NCI-H1092 (cell line): ENCODE measurements at places on chromosomes 7 and 10.

DNA sequence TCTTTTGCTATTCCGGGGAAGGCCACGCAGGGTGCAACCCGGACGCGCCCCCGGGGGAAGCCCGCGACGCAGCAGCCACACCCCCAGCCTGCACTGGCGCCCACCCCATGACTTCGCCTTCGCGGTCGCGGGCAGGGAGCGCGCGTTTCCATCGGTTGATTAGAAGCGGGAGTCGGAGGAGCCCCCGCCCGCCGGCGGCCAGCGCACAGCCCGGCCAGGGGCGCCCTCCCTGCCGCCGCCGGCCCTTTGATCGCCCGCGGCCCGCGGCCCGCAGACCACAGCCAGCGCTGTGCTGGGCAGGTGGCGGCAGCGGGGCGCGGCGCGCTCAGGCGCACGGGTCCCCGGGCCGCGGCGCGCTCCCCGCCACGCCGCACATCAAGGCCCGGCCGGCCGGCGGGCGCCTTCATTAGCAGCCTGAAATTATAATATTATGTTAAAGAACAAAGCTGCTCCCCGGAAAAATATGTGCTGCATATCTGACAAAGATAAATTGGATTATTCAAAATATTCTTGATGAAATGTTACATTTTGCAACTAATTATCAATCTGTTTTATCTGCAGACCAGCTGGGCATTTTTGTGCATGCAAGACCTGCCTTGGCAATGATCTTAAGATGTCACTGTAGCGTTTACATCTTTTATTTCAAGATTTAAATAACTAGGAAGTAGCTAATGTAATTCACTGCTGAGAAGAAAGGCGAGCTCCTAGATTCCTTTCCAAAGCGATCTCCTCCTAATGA, 160.7 kb upstream of the MKI67 start:
- no peak for DNase-seq

DNA sequence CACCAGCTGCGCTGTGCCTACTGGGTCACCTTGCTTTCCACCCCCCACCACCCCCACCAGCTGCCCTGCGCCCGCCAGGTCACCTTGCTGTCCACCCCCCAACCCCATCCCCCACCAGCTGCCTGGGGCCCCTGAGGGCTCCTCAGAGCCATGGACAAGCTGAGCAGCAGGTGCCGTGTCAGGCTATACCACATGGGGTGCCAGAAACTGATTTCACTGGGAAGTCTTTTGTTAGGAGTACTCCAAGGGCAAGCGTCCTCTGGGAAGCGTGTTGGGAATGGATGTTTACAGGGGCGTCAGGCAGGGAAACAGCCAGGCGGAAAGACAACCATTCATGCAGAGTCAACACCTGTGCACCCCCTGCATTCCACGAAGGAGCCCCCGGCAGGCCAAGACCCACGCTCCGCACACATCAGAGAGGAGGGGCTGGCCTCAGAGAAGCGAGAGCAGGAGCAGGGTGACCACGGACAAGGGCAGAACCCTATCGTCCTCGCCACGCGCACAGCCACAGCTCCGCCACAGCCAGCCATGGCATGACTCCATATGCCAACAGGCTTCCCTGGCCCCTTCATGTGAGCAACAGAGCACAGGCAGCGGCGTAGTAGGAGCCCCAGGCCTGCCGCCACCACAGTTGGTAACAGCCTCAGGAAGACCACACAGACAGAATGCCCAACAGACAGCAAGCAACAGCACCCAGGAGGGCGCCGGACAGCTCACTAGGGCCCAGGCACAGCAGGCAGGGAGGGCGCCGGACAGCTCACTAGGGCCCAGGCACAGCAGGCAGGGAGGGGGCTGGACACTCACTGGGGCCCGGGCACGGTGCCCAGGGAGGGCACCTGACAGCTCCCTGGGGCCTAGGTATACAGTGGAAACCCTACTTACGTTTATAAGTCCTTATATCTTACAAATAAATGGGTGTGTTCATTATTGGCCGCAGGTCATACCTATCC, 180.8 kb downstream of the MAD1L1 start:
- peak; percentile 87 for DNase-seq

GRCh38 chr10:21263263-21263803, 262.1 kb downstream of the SKIDA1 start:
- no peak for DNase-seq

- no peak for DNase-seq
Measured at GRCh38 chr10:7445474-7446185, 34.8 kb upstream of the SFMBT2 start.

DNA sequence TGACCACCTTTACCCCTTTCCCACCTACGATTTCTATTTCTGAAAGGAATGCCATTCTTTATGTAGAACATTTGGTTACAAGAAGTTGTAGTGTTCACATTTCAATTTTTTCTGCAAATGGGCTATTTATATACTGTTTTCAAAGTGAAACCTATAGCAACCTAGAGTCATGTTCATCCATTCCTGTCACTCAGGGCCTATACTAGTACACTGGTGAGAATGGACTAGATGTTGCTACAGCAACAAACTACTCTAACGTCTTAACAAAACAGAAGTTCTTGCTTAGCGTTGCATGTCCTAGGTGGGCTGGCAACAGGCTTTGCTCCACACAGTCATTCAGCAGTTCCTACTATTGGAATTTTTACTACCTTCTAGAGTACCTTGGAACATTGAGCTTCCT, 16.3 kb downstream of the CASD1 start:
- no peak for DNase-seq

DNA sequence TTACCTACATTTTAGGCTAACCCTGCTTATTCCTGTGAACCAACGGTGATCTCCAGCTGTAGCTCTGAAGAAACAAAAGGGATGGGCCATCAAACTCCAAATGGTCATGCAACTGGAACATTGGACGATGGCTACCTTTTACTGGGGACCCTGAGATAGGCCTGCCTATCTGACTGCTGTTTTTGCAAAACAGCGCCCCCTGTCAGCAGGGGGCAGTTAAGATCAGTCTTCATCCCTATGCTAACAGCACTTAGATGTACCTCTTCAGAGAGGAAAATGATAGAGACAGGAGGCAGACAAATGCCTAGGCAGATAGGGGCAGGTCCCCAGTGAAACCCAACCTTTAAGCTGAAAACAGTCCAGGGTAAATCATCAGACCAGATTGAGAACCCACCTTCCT, 1085.4 kb upstream of the SORCS1 start:
- no peak for DNase-seq

GRCh38 chr7:151676759-151677158, 157.1 kb upstream of the RHEB start:
- DNase-seq: no peak

- no peak for DNase-seq
Measured at GRCh38 chr7:24054236-24054635, 229.8 kb upstream of the NPY start.

DNA sequence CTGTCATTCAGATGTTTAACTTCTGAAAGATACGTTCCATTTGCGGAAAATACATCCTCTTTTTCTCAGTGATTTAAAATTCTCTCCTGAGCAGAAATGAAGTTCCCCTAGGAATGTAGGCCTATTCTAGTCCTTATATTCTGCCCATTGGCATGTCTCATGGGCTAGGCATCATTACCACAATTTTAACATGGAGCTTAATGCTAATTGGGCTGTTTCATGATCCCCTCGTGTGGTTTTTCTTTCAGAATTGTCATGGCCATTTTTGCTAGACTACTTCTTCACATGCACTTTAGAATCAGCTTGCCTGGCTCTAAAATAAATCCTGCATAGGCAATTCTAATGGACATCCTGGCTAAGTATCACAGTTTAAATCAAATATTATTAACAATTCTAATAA, 1.0 kb downstream of the TMEM176B start:
- DNase-seq: no peak

DNA sequence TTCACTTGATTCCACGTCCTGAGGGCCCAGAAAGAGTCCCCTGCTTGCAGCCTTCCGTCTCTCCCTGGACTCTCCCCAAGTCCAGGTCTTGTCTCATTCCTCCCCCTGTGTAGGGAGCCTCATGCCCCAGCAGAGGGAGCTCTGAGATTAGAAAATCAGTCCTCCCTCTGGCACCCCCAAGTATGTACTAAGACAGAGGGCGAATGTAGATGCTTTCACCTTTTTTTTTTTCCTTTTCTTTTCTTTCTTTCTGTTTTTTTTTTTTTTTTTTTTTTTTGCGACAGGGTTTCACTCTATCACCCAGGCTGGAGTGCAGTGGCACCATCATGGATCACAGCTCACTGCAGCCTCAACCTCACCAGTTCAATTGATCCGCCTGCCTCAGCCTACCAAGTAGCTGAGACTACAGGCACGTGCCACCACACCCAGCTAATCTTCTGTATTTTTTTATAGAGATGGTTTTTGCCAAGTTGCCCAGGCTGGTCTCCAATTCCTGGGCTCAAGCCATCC, 10.3 kb downstream of the SFXN3 start:
- peak; percentile 71 for DNase-seq

GRCh38 chr7:64811767-64812166, 17.5 kb downstream of the ZNF138 start:
- DNase-seq: no peak

GRCh38 chr10:76309741-76310587, 878.5 kb downstream of the LRMDA start:
- no peak for DNase-seq

DNA sequence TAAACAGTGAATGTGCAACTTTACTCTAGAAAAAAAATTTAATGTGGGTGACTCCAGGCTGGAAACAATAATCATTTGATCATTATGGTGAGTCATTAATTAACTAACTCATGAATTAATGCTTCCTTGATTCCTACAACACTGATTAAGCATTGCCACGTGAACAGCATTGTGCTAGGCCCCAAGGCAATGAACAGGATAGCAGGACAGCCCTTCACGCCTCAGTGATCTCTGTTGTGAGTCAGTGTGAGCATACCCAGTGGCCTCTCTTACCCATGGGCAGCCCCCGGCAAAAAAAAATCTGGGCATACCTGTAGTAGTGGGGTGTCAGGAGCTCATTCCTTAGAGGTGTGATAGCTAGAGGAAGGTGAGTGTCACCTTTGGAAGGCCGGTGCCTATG, 76.0 kb downstream of the DENND2A start:
- no peak for DNase-seq

GRCh38 chr7:155401231-155401630, 56.7 kb upstream of the EN2 start:
- no peak for DNase-seq

DNA sequence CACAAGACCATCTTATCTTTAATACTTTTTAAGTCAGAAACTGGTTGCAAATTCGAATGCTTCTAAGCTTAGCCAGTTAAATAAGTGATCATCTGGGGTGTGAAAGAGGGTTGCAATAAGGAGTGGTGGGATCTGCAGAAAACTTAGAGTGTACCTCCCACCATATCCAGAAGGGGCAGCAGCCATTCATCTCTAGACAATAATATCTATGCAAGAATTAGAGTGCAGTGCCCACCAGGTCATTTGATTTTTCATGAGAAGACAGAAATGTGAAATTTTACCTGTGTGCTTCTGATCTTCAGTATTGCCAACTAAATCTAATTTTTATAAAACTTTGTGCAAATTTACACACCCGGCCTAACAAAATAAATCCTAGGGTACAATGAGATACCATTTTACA, 127.2 kb upstream of the SP4 start:
- no peak for DNase-seq

GRCh38 chr7:36040679-36041078, 112.4 kb upstream of the EEPD1 start:
- DNase-seq: no peak

DNA sequence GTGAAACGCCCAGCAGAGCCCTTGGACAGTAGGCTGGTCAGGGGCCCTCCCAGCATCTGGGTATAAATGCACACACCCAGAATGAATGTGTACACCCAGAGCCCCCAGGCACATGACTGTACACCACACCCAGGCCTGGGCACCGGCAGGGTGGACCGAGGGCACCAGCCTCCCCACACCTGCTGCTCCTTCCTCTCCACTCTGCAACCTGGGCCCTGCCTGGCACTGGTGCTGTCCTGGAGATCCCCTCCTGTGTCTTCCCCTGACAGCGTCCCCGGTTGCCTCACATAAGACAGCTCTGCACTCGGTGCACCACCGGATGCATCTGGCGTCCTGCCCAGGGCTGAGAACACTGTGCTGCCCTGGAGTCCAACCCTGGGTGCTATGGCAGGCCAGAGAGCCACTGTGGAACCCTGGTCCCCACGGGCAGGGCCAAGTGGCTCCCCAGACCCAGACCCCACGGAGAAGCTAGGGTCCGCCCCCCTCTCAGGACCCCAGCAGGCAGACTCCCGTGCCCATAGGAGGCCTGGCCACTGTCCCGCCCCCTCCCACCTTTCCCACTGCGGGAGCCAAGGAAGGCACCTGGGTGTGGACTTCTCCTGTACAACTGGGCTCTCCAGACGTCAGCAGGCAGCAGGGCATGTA, 6.6 kb downstream of the RASGEF1A start:
- DNase-seq: no peak

GRCh38 chr7:16419859-16420258, 1.5 kb downstream of the CRPPA start:
- no peak for DNase-seq

- DNase-seq: no peak
Measured at GRCh38 chr10:128087884-128088709, 38.1 kb downstream of the MKI67 start.

DNA sequence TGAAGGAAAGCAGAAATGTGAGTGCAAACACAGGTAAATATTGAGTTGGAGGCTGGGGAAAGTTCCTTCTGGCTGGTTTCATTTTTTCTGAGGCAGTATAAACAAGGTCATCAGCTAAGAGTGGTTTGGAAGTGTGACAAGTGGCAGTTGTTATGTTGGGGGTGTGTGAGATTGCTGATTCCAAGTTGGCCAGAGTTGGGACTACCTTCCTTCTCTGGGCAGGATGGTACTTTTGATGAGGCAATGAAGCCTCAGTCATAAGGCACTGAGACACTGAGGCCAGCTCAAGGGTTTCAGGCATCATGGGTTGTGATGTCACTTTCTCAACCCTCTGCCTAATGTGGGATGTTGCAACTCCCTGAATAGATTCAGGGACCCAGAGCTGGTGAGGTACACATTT, 8.2 kb upstream of the PTTG1IP2 start:
- no peak for DNase-seq

DNA sequence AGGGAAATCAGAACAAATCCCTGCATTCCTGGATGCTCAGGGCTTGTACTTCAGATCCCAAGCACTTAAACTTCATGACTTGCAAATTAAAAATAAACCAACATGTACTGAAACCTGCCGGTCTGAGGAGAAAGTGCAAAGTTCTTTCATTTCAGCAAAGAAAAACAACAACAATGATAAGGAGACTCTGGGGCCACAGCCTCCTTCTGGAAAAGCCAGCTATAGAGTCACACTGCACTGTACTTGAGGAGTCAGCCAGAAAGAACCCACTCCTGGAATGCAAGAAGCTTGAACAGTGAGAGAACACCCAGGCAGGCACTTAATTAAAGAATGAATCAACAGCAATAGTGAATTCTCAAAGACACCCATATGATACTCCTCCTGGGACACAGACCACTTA, 49.7 kb upstream of the TM9SF3 start:
- no peak for DNase-seq
